ENCODE measurements at places on chromosomes 2 and 18.
A peak's percentile ranks its signal among the peaks of the same experiment; 100 is the strongest.

- DNase-seq, result no peak
Observed at GRCh38 chr2:174581491-174581890, 16.1 kb downstream of the WIPF1 start.

DNA sequence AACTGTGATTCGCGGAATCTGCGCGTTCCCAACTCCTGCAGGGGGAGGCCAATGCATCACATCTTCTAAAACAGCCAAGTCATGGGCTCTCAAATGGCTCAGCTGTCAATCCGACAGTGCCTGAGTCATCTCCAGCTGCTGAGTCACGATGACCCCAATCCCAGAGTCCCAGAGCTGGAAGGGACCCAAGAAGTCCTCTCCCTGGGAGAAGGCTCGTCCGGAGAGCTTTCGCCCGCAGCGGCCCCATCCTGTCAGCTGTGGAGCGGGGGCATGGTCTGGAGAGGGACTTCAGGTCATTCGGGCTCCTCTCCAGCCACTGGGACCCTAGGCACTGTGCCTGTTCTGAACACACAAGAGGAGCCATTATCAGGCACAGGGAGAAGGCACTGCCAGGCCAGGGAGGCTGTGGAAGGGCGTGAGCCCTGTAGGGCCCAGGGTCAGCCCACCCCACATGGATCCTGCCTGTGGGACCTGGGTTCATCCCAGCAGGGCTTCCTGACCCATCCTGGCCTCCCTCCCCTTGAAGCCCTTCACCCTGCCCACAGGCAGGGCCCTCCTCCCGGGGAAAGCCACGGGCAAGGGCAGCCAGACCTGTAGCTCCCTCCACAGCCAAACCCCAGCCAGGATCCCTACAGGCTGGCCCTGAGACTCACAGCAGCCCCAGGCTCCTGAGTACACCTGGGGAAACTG is 47.6 kb upstream of the GPC1 start:
- DNase-seq, result no peak

GRCh38 chr2:207746131-207746530 is 23.6 kb downstream of the FZD5 start:
- DNase-seq, result peak; percentile 9

GRCh38 chr18:55354795-55355194 is 233.2 kb downstream of the TCF4 start:
- DNase-seq, result no peak

- DNase-seq, result no peak
Observed at GRCh38 chr2:15931319-15931890, 8.9 kb upstream of the MYCN start.

DNA sequence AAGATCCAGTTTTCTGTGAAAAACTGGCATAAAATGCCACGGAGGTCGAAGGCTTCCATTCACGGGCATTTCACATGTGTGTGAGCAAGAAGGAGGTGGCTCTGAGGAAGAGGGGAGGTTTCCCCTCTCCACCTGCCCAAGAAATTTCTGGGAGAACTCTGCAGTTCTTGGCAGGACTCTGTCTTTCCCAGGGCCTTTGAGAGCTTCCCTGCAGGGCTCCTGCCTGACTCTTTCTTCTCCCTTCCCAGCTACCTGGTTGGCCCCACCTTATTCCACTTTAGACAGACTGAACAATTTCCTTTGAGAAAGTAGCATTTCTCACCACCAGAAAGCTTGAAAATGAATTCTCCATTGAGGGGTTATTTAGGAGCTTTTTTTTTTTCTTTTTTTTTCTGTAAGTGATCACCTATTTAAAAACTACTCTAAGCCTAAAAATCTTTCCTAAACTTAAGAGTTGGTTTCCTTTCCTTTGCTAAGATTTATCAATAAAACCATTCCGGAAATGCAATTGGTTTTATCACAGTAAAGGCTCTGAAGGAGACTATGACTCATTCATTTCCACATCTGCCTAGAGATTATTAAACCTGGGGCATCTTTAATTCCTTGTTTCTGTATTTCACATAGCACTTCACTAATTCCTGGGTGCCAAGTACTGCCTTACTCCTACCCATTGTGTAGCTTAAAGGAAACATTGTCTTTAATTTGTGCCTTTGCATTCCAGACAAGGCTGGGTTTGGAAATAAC is 59.3 kb downstream of the UNC80 start:
- no peak for DNase-seq

DNA sequence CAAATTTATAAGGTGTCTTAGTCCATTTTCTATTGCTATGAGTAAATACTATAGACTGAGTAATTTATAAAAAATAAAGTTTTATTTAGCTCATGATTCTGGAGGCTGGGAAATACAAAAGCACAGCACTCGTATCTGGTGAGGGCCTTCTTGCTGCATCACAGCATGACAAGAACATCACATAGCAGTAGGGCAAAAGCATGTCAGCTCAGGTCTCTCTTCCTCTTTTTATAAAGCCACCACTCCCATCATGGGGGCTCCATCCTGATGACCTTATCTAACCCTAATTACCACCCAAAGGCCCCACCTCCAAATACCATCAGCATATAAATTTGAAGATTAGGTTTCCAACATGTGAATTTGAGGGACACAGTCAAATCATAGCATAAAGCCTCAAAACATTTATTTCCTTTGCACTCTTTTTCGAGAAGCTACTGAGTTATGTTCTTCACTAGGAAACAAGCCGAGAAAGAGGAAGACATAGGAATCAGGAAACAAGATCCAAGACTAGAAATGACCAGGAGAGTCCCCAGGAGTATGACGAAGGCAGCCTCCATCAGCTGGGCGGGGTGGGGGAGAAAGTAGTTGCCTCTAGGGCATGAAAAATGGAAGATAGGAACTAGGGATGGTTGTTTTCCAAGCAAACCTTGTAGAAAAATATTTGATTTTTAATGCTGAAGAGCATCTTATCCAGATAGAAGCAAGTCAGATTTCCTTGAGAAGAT is 24.1 kb upstream of the NABP1 start:
- no peak for DNase-seq

DNA sequence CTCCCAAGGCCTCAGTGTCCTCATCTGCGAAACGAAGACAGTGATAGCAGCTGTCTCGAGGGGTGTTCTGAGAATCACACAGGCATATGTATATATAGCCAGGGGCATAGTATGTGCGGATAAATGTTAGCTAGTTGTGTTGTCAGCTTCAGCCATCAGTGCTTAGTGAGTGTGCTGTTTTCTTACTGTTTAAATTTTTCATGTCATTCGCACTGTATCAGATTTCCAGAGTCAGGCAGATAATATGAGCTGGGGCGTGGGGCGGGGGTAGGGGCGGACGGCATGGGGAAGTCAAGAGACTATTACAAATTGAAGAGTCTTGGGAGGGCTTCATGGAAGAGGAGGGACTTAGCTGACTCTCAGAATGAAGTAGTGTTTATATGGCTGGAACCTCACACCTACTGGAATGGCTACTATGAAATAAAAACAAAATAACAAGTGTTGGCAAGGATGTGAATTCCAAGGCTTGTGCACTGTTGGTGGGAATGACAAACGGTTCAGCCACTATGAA is 7.0 kb downstream of the TRAPPC12 start:
- DNase-seq, result no peak

DNA sequence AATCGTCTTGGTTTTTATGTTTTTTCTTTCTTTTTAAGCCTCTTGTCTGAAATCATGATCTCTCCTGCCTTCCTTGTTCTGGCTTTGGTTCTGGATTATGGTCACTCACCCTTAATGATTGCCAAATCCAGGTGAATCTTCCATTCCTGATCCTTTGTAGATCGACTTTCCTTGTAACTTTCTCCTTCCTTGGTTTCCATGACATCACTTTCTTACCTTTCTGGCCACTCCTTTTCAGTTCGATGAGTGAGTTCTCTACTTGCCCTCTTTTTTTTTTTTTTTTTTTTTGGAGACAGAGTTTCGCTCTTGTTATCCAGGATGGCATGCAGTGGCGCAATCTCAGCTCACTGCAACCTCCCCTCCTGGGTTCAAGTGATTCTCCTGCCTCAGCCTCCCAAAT is 139.1 kb upstream of the LTBP1 start:
- no peak for DNase-seq

GRCh38 chr18:36775396-36775795 is 53.4 kb downstream of the TPGS2 start:
- no peak for DNase-seq

DNA sequence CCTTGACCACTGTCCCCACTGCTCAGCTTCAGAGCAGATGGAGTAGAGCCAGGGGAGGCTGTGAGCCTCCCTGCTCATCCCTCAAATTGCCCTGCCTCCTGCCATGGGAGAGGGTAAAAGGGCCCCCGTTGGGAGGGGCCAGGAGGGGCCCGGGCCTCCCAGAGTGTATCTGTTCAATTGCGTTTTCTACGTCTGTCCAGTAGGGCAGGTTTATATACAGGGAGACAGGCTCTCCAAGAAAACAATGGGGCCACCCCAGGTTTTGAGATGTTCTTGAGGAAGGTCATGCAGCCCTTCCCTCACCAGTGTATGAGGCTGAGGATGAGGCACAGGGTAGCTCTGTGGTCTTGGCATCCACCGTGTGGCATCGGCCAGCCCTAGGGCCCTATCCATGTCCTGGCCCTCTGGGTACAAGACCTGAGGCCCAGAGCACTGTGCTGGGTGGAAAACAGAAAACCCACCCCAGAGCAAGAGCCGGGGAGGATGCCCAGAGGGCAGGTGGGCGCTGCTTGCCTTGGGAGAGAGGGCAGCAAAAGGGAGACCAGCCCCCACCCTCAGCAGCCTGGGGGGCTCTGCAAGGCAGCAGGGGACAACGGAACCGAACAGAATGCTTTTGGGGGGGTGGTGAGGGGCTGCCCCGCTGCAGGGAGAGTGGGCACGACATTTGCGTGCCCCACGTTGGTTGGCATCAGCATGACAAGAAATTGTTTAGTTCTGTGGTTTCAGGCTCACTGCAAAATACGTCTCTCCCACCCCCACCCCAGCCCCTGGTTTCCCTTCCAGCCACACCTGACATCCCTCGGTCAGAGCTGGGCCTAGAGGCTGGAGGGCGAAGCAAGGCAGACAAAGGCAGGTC is 141.5 kb downstream of the ACOXL start:
- DNase-seq, result no peak

GRCh38 chr2:54677476-54678265 is 45.8 kb upstream of the EML6 start:
- DNase-seq, result no peak

DNA sequence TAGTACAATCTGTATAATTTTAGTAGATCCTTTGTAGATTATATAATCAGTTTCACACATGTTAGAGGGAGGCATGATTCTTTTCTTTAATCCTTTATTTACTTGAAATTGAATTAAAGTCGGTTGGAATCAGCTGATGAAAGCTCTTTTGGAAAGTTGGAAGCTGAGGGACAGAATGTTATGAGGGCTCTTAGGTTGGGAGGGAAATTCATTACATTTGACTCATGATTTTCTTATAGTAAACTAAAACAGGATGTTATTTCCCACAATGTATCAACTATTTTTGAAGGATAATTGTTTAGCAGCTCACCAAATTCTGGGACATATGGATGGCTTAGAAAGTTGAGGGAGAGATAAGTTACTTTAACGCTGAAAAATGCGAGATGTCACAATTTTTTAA is 52.7 kb upstream of the TMEFF2 start:
- no peak for DNase-seq

DNA sequence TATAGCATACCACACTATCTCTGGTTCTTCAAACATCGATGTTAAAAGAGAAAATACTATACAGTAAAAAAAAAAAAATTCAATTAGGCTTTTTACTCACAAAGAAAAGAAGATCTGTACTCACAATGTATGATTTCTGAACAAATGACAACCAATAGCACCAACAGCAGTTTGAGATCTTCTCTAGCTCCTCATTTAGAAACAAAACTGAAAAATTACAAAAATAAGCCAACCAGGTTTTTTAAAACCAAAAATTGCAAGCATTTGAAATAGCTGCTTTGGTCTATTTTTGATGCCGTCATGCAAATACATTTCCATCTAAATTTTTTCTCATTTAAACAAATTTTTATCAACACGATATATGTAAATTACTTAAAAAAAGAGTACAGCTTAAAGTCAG is 34.3 kb upstream of the RALBP1 start:
- DNase-seq, result no peak

DNA sequence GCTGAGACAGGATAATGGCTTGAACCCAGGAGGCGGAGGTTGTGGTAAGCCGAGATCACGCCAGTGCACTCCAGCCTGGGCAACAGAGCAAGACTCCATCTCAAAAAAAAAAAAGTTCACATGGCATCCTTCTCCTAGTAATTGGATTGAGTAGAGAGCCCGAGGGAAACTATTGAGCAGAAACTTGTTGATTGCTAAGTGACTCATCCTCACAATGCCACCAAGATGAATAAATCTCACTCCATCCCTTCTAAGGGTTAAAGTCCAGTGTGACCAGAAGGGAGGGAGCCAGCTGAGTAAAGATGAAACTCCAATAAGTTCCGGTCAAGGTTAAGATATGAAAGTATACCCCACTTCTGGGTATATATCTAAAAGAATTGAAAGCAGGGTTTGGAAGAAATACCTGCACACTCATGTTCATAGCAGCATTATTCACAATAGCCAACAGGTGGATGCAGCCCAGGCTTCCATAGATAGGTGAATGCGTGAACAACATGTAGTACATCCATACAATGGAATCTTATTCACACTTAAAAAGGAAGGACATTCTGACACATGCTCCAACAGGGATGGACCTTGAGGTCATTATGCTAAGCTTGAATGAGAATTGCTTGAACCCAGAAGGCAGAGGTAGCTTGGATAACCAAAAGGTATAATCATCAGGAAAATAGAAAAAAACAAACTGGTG is 13.0 kb upstream of the FHL2 start:
- no peak for DNase-seq

DNA sequence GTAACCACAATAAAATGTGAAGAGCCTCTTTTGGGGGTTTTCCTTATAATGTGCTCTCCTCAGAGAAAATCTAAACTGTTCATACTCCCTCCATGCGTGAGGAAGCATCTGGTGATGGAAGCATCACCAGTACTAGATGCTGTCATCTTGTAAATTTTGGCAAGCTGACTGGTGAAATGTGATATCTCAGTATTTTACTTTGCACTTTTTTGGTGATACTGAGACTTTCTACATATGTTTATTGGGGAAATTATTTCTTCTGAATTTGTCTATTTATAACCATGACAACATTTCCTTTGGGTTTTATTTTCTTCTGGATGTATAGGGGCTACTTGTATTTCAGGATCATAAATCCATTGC is 95.9 kb upstream of the DLGAP1 start:
- DNase-seq, result no peak

GRCh38 chr2:157784169-157784822 is 91.8 kb downstream of the ACVR1 start:
- no peak for DNase-seq

DNA sequence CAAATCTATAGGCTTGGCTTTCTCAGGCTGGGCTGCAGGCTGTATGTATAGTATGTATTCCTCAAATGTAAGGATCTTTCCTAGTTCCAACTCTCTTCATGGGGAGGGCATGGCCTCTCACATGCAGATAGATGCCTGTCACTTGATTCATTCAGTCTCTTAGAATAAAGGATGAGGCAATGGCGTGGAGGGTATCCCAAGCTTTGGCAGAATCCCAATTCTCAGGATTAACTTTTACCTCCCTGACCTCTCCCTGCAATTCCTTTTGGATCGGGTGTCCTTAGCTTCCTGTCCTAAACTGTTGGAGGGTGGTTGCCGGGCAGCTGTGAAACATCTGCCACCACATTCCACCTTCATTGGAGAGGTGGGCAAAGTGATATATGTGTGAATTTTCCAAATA is 80.3 kb downstream of the INSIG2 start:
- no peak for DNase-seq

Measured in effector CD4-positive, alpha-beta T cell (primary cell).